ENCODE measurements at places on chromosomes 5 and 9.

GRCh38 chr5:151556806-151557205 lies 34.3 kb downstream of the FAT2 start:
- DNase-seq = no peak

DNA sequence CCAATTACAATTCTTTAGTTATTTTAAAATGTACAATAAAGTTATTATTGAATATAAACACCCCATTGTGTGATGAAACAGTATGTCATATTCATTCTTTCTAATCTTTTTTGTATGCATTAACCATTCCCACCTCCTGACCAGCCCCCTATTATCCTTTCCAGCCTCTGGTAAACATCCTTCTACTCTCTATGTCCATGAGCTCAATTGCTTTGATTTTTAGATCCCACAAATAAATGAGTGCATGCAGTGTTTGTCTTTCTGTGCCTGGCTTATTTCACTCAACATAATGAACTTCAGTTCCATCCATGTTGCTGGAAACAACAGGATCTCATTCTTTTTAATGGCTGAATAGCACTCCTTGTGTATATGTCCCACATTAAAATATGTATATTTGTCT lies 1858.9 kb upstream of the C9orf72 start:
- DNase-seq = no peak

DNA sequence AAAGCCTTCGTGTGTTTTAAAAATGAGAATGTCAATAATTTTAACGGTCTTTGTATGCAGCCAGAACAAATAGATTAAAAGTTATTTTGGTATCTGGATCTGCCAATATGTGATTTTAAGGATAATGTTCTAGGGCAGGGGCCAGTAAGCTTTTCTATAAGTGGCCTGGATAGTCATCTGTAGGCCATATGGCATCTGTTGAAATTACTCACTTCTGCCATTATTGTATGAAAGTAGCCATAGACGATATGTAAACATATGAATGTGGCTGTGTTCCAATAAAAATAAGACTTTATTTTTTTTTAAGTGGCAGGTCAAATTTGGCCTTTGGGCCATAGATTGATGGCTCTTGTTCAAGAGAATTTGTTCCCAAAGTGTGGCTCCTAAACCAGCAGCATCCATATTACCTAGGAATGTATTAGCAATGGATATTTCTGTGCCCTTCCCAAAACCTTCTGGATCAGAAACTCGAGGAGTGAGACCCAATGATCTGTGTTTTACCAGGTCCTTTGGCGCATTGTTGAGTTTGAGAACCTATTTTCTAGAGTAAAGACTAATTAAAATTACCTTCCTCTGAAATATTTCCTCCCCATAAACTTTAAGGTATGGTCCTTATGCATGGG lies 55.9 kb downstream of the C6 start:
- DNase-seq = peak; percentile 24

DNA sequence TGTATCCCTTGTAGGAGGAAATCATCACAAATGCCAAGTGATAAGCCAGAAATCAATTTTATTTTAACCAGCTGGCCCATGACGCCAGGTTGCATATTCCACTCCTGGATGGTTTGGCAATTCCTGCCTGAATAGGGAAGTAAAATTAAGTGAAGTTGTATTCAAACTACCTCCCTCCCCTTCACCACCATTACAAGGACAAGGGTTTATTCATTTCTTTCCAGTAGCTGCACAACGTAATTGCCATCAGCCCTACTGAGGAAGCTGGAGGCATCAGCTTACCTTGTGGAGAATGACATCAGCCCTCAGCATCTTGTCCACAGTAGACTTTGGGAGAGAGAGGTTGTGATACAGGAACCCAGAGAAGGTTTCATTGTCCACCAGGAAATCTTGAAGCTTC lies 66.6 kb downstream of the ABCA1 start:
- no peak for DNase-seq

DNA sequence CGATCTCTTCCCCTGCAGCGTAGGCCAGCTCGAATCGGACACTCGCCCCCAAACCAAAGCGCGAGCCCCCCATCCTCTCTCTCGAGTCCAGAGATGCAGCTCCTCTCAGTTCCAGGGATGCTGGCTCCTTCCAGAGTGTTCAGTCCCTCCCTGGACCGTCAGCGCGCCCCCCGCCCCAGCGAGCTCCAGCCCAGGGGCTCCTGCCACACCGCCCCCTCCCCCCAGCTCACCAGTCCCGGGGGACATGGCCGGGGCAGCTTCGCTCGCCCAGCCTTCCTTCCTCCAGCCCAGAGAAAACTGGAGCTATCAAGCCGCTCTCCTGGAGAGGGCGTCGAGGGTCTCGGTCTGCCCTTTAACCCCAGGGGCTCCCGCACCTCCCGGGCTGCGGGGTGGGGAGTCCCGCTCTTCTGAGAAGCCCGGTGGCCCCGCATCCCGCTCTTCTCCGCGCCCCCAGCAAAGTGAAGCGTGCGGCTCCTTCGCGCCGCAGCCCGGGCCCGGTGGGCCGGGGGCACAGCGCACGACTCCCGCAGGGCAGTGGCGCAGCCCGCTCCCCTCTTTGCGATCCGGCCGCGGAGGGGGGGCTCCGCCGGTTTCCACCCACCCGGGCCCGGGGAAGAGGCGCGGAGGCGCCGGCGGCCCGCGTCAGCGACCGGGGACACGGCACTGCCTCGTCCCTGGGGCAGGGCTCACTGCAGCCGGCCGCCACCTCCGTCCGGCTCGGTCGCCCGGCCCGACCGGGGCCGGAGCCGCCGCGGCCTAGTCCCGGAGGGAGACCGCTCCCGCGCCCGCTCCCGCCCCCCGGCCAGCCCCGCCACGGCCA lies 587 bp downstream of the MIER3 start:
- peak; percentile 16 for DNase-seq

DNA sequence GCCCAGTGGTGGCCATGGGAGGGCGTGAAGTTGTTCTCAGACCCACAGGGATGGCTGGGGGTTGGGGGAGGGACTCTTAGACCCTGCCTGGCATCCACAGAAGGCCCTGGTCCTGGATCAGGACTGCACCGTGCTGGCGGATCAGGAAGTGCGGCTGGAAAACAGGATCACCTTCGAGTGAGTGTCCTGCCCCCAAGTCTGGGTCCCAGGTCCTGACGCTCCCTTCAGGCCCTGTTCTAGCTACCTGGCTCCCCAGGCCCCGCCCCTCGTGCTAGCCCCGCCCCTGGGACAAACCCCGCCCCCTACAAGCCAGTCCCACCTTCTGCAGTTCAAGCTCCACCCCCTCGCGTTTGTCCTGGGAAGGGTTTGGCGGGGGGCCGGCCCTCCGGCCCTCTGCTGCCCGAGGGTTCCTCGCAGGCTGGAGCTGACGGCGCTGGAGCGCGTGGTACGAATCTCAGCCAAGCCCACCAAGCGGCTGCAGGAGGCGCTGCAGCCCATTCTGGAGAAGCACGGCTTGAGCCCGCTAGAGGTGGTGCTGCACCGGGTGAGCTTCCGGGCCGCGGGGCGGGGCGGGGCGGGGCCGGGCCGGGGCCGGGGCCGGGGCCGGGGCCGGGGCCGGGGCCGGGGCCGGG lies 12.9 kb downstream of the RGS14 start:
- DNase-seq = peak; percentile 83

DNA sequence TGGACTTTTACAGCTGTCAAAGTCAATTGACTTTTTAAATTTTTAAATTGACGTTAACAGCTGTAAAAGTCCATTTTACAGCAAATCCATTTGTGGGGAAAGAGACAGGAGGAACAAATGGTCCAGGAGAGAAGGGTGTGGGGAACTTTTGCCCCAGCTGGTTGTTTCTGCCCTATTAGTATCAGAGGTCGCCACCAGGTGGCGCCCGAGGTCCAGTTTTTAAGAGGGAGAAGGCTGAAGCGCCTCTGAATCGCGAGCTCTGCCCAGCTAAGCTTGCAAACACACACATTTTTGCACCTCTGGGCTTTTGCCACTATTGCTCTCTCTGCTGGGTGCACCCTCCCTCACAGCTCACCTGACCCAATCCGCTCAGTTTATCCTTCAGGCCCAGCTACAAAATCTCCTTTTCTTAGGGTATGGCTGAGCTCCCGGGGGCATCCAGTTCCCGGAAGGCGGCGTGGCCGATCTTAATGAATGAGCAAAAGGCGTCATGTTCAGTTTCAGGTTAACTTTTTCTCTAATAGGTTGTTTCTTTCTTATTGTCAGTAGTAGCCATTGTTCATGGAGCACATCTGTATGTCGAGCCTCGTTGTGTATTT lies 6.3 kb upstream of the TTLL11 start:
- DNase-seq = peak; percentile 72

GRCh38 chr5:131328536-131329285 lies 64.9 kb downstream of the CDC42SE2 start:
- DNase-seq = peak; percentile 68
